ENCODE measurements at places on chromosomes 3 and 15.
A peak's percentile ranks its signal among the peaks of the same experiment; 100 is the strongest.

DNA sequence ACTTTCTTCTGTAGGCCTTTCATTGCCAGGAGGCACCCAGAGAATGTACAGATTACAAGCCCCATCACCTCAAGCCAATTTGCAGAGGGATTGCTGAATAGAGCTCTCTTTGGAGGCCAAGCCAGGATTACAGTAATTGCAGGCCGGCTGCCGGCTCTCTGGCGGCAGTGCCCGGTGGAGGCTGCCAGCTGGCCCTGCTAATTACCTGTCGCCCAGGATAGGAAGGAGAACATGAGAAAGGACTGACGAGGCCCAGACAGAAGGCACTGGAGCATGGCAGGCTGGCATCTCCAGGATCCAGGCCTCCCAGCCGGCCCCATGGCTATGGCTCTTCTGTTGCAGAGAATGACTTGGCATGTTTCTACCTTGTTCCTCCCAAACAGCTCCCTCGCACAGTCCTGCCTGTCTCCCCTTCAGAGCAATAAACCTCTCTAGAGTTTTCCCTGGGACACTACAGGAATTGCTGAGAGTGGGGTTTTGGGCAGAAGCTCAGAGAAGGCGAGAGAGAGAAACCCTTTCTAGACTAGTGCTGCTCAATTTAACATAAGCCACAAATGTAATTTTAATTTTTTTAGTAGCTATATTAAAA is 273.6 kb upstream of the PROK2 start:
- no peak for DNase-seq

GRCh38 chr3:111853068-111853467 is 6.0 kb upstream of the PHLDB2 start:
- DNase-seq = no peak

- DNase-seq = no peak
Observed at GRCh38 chr3:61092870-61093269, 158.4 kb downstream of the FHIT start.

- DNase-seq = no peak
Observed at GRCh38 chr3:148021381-148021780, 612.2 kb downstream of the ZIC1 start.

DNA sequence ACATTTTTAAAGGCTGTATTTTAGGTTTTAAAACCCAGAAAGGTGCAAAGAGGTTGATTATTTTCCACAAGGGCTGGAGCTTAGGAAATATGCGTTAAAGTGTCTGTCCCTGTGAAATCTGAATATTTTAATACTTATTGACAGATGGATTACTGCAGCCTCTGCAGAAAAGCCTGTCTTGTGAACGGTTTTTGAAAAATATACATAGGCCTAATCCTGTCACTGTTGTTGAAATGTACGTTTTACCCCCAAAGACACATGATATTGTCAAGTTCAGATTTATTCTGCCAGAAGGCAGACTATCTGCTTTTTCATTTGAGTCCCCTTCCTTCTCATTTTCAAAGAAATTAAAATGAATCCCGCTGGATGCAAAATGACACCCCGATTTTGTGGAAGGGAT is 2.2 kb upstream of the BCL6 start:
- DNase-seq = no peak

- no peak for DNase-seq
Observed at GRCh38 chr3:146814601-146815315, 209.6 kb upstream of the PLSCR5 start.

- DNase-seq = peak; percentile 12
Observed at GRCh38 chr3:155743606-155744005, 1.3 kb downstream of the PLCH1 start.

DNA sequence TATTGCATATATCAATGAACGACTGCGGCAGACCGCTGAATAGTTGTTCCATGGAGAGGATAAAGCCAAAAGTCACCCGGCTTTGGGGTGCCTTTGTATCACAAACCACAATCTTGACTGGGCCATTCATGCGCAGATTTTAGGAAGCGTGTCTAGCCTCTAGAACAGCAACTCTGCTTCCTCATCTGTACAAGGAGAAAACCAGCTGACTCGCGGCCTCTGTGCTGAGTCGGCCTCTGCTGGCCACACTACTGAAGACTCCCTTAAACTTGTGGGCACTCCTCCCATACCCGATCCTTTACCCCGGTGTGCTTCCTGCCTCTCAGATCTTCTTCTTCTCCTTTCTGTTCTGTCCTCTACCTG is 872 bp downstream of the DLEC1 start:
- no peak for DNase-seq

DNA sequence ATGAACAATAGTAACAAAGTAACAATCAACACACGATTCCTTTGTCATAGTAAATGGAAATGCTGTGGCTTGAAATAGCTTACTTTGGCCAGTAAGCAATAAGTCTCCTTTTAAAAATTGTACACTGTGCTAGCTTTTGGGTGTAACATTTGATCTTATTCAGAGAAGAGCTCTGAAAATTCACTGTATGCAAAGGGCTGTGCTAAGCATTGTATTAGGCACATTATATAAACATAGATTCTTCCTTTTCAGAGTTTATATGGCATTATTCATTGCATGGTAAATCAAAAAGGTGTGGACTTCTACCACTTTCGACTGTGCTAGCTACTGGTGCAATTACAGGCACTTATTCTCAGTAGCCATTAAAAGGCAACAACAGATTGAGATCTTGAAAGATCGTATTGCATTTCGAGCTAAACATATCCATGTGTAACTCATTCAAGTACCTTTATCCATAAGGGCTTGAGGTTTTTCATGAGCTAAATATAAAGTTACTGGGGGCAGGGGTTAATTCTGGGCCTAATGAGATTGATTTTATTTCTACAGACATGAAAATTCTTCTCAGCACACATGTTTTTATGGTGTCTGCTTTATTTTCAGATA is 246.8 kb downstream of the NR1D2 start:
- no peak for DNase-seq

DNA sequence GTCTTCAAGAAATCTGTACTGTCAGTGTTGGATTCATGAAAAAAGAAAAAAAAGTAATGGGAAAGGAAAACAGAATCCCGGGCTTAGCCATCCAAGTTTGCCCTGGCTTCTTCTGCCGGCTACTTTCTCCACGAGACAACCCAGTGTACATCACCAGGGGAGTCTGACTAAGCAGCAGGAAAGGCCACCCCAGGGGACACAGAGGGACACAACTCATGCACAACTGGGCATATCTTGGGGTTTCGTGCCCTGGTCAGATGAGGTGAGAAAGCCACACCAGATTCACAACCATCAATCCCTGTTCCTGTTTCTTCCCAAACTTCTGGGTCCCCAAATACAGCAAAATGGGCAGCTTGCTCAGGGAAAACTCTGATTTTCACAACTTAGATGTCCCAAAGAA is 33.2 kb downstream of the ADAMTS17 start:
- no peak for DNase-seq
